Esophagus squamous epithelium (tissue), 5 donors: ENCODE measurements at places on chromosomes 4 and X. TPM values are rescaled to one million over a fixed set of nuclear protein-coding genes. Genes with fewer than 3 reads are reported as not detected.

The POU4F2 gene
- total RNA-seq: not detected

The SLC38A5 gene
- 25.4 TPM for total RNA-seq

The IL1RAPL2 gene
- total RNA-seq: not detected

The RHOXF2 gene
- total RNA-seq: not detected

The RRH gene
- total RNA-seq: not detected

The CTAG1B gene
- not detected for total RNA-seq

The GPC3 gene
- total RNA-seq: 1.7 TPM

The LANCL3 gene
- 6.6 TPM for total RNA-seq

The TRIM2 gene
- 18.2 TPM for total RNA-seq

The MSANTD1 gene
- 0.18 TPM for total RNA-seq

The RAB9B gene
- total RNA-seq: 3.8 TPM

The WAS gene
- 1.2 TPM for total RNA-seq

The AADAT gene
- 4.4 TPM for total RNA-seq

The HDX gene
- total RNA-seq: 1.0 TPM

The DCHS2 gene
- total RNA-seq: 1.5 TPM

The NPY2R gene
- total RNA-seq: not detected

The ANXA3 gene
- 84.9 TPM for total RNA-seq

The COL4A6 gene
- total RNA-seq: 2.8 TPM

The HCCS gene
- 10.9 TPM for total RNA-seq

The EVC2 gene
- 5.1 TPM for total RNA-seq

The ASIC5 gene
- not detected for total RNA-seq

The PPARGC1A gene
- 1.6 TPM for total RNA-seq

The HS3ST1 gene
- total RNA-seq: 4.8 TPM

The PTCHD1 gene
- 0.22 TPM for total RNA-seq

The PCDH19 gene
- 0.08 TPM for total RNA-seq

The KCNIP4 gene
- total RNA-seq: not detected

The OTOP1 gene
- 0.19 TPM for total RNA-seq

The TRIM75 gene
- total RNA-seq: not detected
